Gastroesophageal sphincter (tissue), 4 donors: ENCODE measurements at places on chromosomes 7 and 10. TPM values are rescaled to one million over a fixed set of nuclear protein-coding genes. Genes with fewer than 3 reads are reported as not detected.

DNA sequence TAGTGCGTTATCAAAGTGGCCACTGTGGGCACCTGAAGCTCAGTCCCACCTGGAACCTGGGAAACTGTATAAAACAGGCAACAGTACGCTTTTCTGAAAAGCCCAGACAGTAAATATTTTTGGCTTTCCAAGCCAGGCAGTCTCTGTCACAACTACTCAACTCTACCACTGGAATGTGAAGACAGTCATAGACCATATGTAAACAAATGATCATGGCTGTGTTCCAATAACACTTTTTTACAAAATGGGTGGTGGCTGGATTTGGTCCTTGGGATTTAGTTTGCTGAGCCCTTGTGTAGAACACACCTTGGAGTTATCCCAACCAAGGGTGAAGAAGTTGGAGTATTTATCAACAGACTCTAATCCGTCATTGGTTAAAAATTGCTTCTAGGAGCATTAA lies 259.9 kb downstream of the SKIDA1 start:
- no peak for ATAC-seq

GRCh38 chr10:78775891-78776290 lies 292.9 kb upstream of the ZMIZ1 start:
- no peak for ATAC-seq

The BHLHA15 gene
- not detected for total RNA-seq

DNA sequence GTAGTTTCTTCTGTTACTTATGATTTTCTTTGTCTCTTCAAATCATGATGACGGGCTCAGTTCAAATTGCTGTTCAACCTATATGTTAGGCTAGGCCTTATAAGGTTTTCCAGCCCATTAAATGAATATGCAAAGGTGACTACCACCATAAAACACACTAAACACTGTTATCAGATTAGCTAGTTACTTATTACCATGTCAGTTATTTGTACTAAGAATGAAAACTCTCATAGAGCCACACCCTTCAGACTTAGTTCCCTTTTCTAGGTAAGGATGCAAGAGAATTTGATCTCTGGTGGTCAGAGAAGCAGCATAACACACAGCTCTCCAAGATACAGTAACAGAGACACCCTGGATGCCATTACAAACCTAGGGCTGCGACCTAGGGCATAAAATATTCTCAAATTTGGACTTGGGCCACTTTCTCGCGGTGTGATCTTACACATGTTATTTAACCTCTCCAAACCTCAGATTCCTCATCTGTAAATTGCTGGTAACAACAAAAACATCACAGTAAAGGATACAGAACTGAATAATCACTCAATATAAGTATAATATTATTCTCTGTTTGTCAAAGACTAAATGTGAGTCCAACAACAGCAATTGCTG lies 35.6 kb downstream of the ANKMY2 start:
- no peak for ATAC-seq

GRCh38 chr10:30114401-30114800 lies 55.0 kb upstream of the JCAD start:
- no peak for ATAC-seq

The FAM13C gene
- total RNA-seq: 79.9 TPM

DNA sequence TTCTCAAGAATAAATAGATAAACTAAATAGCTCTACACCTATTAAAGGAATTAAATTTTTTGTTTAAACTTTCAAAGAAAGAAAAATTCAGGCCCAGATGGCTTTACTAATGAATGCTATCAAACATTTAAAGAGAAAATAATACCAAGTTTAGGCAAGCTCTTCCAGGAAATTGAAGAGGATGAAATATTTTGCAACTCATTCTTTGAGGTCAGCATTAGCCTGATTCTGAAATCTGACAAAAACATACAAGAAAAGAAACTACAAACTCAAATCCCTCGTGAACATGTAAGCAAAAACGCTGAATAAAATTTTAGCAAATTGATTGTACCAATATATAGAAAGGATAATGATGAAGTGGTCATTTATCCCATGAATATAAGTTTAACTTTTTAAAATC lies 93.4 kb downstream of the RTKN2 start:
- no peak for ATAC-seq

The LDB3 gene
- total RNA-seq: 12.9 TPM

DNA sequence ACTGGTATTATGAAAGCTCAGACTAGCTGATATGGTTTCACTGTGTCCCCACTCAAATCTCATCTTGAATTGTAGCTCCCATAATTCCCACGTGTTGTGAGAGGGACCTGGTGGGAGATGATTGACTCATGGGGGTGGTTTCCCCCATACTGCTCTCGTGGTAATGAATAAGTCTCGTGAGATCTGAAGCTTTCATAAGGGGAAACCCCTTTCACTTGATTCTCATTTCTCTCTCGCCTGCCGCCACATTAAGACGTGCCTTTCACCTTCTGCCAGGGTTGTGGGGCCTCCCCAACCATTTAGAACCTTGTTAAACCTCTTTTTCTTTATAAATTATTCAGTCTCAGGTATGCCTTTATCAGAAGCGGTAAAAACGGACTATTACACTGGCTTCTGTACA lies 40.3 kb downstream of the COL13A1 start:
- ATAC-seq: no peak

DNA sequence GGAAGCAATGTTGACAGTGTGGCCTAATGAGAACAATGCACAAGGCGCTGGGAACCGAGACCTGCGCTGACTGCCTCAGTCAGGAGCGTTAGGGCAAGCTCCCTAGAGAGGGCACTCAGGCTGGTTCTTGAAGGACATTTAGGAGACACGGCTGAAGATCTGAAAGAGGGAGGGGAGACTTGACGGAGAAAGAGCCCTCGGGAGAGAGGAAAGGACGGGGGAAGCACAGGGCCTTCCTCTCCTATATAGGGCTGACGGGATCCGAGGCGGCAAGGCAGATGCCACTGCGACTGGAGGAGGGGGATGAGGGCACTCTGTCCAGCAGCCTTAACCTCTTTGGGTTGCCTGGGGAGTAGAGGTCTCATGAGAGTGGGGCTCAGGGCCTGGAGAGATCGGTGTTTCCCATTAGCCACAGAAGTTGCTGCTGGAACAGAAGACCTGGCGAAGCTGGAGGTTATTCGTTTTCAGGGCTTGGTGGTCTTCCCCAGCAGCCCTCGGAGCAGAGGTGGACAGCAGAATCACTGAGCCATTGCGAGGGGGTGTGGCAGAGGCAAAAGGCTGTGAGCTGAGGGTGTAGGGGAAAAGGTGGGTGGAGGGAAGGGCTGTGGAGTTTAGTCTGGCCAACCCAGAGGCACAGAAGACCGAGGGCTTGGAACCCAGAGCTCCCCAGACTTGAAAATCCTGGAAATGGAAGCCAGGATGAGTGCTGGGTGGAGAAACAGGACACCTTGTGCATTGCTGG lies 36.0 kb downstream of the CLEC2L start:
- ATAC-seq: no peak

DNA sequence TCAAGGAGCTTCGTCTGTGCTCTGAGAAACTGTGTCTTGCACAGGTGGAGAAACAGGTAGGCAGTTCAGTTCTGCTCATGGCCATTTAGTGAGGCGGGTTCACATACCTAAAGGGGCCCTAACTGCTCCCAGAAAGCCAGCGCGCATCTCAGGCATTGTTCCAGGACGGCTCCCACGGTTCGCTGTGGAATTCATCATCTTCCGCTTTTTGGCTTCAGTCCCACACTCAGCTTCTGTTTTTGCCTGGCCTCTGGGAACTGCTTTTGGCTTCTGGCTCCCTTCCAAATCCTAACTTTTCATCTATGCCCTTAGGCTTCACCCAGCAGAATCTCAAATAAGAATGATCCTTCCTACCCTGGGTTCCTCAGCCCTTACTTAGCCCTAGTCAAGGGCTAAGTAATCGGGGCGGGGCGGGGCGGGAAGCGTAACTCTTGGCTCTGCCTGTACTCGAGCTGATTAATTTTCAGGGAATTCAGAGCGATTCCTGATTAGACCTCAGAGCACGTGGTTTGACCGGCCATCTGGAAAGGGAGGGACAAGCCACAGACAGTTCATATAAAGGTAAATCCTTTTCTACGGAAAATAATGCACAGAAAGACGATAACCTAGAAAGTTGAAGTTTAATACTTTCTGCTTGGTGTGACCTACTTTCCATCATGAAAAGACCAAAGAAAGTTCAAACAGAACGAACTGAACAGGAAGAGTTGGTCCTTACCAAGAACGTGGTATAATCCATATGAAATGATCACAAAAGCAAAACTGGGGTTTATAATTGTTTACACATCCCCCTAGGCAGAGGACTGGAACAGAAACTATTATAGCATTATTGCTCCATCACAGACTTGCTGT lies 105.7 kb downstream of the ST8SIA6 start:
- ATAC-seq: peak; percentile 87

GRCh38 chr10:77618117-77618516 lies 19.5 kb downstream of the KCNMA1 start:
- ATAC-seq: no peak

- no peak for ATAC-seq
Measured at GRCh38 chr7:140676306-140676705, 3.6 kb downstream of the ADCK2 start.

The PON3 gene
- 0.31 TPM for total RNA-seq

- ATAC-seq: no peak
Measured at GRCh38 chr10:126669168-126669567, 1.3 kb downstream of the C10orf90 start.

The LIPN gene
- total RNA-seq: not detected

DNA sequence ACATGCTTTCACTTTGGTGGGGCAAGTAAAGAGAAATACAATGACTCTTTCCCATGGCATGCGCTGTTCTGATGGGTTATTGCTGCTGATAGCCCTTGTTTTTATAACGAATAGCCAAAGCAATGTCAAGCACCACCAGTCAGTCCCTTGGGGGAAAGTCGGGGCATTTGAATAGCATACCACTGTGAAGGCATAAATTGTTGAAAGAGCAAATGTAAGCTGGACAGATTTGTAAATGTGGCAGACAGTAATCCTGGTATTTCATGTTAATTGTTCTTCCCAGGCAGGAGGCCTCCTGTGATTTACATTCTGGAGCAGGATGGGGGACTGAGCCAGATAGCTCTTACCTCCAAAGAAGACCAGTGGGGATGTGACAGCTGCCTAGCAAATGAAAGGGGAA lies 293.3 kb downstream of the ADRA2A start:
- no peak for ATAC-seq

DNA sequence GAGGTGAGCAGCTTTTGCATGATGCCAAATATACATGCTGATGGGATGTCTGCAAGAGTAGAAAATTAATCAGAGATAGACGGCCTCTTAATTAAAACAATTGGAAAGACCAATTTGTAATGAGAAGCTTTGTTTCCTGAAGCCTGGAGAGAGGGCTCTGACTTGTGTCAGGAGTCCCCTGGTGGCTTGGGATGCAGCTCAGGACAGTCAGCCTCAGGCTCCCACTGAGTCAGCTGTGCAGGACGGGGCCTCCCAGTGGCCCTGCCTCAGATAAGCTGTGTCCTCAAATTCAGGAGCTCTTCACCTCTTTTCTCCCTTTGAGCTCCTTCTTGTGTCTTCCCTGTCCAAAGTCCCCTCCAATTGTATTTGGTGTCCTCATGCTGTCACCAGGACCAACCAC lies 438.9 kb upstream of the PODXL start:
- no peak for ATAC-seq

The ANKRD61 gene
- not detected for total RNA-seq

DNA sequence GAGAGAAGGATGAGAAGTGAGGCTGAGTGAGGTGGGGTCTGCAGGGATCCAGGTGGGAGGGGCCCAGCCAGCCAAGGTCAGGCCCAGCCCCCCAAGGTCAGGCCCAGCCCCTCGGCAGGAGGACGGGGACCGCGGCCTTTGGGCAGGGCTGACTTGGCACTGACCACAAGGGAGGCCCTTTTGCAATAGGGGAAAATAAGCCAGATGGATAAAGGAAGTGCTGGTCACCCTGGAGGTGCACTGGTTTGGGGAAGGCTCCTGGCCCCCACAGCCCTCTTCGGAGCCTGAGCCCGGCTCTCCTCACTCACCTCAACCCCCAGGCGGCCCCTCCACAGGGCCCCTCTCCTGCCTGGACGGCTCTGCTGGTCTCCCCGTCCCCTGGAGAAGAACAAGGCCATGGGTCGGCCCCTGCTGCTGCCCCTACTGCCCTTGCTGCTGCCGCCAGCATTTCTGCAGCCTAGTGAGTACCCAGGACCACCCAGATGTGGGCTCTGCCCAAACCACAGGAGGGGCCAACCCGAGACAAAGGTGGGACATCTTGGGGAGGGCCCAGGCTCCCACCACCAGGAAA lies at the start of gene PILRA:
TSS of gene PILRA (plus strand) at position 227 of the 571 bp plus-strand sequence. CDS start at position 397, 170 bp downstream.
- ATAC-seq: peak; percentile 50

The NPC1L1 gene
- not detected for total RNA-seq

DNA sequence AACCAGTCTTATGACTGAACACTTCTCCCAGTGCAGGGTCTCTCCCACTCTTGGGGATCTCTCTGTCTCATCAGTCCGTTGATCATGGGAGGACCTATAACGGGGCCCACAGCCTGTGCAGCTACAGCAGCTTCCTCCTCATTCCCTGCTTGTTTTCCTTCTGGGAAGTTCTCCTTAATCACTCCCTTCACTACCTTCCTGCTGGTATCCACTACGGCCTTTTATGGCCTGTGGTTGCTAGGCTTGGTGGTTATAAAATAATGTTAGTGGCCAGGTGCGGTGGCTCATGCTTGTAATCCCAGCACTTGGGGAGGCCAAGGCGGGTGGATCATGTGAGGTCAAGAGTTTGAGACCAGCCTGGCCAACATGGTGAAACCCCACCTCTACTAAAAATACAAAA lies 3.5 kb upstream of the ZNF282 start:
- no peak for ATAC-seq

The ASB10 gene
- total RNA-seq: not detected

DNA sequence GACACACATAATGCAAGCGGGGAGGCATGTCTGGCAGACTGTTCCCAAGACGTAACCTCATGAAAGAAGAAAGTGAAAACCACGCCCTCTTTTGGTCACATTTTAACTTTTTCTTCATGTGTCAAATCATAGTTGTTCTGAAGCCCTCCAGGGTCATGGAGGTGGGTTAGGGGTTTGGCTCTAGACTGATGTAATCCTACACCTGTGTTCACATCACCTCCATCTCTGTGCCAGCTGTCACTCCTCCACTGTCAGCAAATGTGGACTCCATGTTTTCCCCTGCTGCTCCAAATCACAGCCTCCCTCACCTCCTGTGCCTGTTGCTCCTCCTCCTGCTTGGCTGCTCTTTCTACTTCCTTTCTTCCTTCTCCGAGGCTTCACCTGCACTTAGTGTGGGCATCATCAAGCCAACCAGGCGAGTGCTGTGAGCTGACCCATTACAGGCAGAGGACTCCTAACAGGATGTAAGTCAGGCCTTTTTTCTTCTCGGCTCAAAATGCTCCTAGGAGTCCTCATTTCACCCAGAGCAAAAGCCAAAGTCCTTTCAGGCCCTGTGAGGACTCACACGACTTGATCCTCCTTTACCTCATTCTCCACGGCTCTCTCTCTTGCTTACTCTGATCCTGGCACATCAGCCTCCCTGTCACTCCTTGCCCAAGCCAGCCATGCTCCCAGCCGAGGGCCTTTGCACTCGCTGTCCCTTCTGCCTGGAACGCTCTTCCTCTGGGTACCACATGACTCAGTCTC lies 66.4 kb upstream of the IFRD1 start:
- ATAC-seq: no peak

The CALHM3 gene
- not detected for total RNA-seq

DNA sequence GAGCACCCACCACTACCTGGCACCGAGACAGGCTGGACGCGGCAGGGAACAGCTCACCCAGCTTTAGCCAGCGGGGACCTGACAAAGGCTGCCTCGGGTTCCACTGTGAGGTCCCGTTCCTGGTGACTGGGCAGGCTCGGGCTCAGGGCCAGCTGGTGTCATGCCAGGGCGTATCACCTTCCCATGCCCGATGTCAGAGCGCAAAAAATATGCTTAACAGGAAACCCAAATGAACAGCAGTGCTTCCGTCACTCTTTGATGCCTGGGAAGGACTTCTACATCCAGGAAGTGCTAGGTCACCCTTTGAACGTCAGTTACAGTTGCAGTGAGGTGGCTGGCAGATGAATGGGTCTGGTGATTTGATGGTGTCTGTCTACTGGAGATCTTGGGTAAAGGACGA lies 106.0 kb downstream of the ADARB2 start:
- ATAC-seq: no peak
